GM04504 (cell line): ENCODE measurements at places on chromosomes 2 and 18.

- DNase-seq, result no peak
Measured at GRCh38 chr2:172216477-172216876, 113.8 kb upstream of the DLX2 start.

GRCh38 chr18:76584414-76585310, 89.6 kb upstream of the ZNF516 start:
- no peak for DNase-seq

DNA sequence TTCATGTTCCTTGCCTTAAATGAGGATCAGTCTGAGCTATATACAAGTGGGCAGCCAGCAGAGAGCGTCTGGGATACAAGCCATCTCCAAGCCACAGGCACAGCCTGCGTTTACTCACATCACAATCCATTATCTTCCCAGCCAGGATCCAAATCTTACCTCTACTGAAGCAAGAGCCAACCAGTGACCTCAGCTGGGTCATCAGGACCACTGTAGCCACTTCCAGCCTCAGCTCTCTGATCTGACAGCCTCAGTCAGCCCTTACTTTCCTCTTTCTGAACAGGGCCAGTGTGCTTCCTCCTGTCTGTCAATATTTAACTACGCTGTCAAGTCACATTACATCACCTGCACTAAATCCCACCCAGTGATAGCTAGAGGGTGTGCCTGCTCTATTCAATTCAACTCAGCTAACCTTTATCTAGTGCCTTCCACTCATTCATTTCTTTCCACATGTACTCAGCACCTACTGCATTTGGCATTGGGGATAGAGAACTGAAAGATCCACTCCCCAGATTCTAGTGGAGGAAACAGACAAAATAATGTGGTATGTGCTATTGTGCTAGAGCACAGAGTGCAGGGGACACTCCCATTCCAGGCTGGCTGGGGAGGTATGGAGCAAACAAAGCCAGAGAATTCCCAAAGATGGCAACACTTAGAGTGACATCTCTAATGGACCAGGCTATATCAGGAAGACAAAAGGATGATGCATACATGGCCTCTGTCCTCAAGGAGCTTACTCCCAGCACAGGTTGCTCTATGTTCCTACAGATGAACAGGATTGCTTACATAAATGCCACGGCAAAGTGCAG, 146.5 kb downstream of the NCKAP5 start:
- DNase-seq, result no peak

DNA sequence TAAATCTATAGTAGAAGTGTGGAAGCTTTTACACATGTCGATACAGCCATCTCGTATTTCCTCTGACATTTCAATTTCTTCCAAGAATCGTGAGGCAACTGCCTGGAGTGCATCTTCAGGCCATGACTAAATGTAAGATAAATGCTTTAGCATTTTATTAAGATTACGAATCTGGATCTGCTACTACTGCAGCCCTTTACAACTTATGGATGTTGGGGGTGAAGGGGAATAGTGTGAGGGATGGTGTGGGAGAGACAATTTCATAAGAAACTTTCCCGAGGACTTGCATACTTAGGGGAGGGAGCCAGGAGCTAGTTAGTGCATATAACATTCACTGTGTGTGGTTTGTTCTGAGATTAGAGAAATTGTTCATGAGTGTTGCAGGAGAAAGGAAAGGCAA, 204.8 kb downstream of the SLC39A10 start:
- no peak for DNase-seq

DNA sequence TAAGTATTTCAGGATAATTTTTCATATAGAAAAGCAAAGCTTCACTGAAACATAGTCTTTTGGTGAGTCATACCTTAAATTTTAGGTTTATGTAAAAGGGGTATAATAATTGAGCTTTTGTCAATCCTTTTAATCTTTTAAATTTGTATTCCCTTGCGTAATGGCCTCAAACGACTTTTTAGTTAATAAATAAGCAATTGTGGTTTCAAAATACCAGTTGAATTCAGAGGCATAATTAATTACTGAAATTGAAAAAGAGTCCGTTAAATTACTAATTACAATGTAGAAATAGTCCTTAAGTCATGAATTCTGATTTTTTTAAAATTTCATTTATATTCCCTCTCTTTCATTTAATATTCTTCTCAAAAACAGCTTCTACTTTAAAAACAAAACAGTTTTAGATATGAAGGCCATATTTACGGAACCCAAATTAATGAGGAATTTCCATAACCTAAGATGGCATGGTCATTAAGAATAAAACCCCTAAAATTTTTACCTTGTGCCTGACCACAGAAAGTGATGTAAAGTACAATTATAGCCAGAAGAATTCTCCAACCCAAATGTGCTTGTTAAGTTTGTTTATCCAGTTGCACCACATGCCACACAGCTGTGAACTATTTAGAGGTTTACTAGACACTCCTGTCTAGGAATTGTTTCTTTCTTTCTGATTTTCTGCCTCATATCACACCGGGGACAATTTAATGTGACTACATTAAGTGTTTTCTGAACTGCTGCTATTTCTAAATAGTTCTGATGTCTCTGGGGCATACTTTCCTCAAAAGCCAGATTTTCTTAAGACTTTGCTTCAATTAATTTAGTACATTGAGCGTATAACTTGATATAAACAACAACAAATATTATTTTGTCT, 60.7 kb upstream of the ITGA4 start:
- peak; percentile 32 for DNase-seq

DNA sequence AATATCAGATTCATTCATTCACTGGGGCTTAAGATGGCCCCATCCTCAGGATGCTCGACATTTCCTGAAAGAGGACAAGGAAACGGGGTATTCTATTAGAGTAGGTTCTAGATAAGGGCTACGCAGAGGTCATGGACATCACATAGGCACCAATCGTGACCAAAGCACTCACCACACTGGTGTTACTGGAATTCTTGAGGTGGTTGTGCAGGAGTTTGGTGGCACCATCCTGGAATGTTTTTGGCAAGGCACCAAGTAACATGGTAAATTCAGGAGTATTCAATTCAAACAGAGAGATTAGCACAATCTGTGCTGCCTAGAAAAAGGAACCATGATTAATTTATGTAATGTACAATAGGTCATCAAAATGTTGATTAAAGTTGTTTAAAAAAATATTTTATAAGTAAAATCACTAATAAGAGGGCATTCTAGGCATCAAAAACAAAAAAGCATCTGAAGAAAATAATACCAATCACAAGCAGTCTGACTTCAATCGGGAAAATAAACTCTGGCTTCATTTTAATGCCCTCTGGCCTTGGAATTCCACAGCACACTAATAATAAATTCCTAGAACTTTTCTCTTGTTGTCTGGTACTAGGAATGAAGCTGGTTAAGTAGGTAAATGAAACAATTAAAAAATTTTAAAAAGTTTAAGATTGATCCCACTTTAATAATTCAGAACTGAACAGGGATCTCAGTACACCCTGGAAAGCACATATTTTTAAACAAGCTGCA, 102.8 kb upstream of the TFCP2L1 start:
- DNase-seq, result no peak

- DNase-seq, result no peak
Measured at GRCh38 chr18:33472509-33472908, 32.0 kb upstream of the CCDC178 start.

DNA sequence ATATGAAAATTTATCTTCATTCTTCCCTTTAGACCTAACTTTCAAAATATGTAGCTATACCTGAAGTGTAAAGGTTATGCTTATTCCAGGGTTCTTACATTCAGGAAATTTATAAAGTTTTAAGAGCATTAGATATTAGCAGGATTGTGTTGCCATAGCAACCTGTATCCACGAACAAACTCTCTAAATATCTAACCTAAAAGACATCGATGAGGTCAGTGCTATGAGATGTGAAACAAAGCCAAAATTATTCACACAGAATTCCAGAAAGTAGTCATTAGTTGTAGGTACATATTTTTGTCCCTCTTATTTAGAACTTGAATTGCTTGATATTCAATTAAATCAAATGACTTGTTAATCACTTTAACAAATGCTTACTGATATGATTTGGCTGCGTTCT, 705.3 kb downstream of the SOCS6 start:
- DNase-seq, result no peak

GRCh38 chr2:169838743-169839489, 11.7 kb downstream of the UBR3 start:
- DNase-seq, result no peak

DNA sequence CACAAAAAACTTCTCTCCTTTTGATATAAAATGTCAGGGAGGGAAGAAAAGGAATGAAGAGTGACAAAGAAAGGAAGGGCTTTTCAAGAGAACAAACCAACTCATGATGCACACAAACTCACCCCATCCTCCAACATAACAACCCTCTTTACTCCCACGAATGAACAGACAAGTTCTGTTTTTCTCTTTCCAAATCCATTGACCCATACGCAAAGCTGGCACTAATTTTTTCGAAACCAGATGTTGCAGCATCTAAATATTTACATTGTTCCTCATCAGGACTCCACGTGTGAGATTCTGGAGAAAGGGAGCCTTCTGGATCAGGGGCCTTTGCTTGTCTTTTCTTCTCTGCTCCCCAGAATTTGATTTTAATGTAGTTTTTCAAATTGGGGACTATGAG, 143.3 kb upstream of the BCL2L11 start:
- no peak for DNase-seq

- no peak for DNase-seq
Measured at GRCh38 chr2:10876394-10876793, 35.3 kb upstream of the KCNF1 start.

- DNase-seq, result no peak
Measured at GRCh38 chr2:203646266-203646864, 60.1 kb upstream of the CD28 start.

GRCh38 chr18:22168360-22168921, 948 bp upstream of the GATA6 start:
- no peak for DNase-seq

DNA sequence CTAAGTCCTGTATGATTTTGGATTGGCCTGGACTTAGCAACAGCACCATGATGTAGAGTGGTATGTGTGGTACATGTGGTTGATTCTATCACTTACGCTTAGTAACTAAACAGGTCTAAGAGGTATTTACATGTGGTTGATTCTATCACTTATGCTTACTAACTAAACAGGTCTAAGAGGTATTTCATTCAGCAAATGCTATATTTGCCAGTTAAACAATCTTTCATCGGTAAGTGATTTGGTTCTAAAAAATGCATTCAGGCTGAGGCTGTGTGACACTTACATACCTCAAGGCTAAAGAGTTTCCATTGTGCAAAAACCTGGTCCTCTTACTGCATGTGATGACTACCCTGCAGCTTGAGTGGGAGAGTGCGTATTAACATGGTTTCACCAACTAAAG, 13.1 kb downstream of the EIF4E2 start:
- no peak for DNase-seq

GRCh38 chr18:63161761-63162195, 157.8 kb downstream of the BCL2 start:
- DNase-seq, result peak; percentile 43

DNA sequence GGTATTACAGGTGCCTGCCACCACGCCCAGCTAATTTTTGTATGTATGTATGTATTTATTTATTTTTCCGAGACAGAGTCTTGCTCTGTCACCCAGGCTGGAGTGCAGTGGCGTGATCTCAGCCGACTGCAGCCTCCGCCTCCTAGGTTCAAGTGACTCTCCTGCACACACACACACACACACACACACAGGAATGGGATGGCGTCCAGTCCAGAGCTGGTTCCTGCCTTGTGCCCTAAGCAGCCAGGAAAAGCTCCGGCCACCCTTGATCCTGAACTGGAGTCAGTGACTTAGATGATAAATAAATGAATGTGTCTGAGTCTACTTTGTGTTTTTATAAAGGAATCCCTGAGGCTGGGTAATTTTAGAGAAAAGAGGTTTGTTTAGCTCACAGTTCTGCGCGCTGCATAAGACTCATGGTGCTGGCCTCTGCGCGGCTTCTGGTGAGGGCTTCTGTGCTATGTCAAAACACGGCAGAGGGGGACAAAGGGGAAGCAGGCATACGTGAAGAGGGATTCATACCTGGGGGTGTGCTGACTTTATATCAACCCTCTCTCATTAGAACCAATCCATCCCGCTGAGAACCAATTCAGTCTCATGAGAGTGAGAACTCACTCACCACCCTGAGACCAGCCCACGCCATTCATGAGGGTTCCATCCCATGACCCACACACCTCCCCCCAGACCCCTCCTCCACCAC, 59.7 kb upstream of the PHLPP1 start:
- no peak for DNase-seq

- DNase-seq, result no peak
Measured at GRCh38 chr18:40685219-40685618, 1269.8 kb upstream of the PIK3C3 start.

DNA sequence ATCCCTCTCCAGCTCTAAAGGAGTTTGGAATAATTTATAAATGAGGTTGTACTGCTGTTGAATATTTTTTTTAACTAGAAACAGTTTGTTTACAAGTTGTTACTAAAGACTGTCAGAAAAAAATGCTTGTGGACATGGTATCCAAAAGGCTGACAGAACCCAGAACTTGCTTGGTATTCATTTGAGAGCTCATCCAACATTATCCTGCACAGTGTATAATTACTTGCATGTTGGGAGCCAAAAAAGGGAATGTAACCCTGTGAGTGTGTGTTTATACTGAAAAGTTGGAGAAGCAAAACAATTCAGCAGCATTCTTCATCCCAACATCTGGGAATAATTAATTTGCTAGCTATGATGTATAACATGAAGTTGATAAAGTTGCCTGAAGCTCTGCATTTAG, 42.1 kb upstream of the EHBP1 start:
- peak; percentile 96 for DNase-seq

DNA sequence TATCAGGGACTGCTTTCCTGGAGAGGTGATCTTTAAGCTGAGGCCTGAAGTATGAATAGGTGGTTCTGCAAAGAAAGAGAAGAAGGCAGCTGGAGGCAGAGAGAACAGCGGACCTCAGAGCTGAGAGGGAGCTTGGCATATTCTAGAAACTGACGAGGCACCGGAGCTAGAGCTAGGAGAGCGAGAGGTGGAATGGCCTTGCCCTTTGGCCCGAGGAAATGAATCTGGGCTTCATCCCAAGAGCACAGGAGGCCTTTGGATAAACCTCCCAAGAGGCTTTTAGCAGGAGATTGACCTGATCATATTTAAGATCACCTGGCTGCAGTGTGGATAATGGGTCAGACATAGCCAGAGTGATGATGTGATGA, 7.9 kb downstream of the DYSF start:
- DNase-seq, result no peak

DNA sequence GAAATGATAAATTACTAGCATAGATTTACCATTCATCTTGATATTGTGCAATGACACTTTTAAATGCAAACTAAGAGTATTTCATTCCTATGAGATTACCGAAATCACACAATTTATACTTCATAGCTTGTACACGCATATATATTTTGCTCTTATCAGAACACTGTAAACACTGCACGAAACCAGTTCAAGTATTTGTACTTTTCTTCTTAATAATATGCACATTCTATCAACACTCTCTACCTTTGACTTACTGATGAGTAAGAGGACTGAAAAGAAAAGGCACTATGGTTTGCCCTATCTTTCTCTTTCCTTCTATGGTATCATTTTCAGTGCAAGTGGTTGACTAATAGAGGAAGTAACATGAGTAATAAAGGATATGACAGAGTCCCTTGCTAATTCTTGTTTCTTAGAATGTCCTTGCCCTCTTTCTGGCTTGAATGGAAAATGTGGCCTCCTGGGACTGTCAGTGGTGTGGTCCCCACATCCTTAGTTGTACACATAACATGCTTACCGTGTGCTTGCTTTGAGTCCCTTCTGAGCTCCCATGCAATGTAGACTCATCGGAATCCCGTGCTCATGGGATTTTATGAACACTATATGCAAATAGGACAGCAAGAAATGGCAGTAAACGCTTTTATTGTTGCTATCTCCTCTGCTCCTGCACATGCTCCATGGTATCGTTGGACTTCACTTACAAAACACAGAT, 363.5 kb upstream of the TNP1 start:
- peak; percentile 24 for DNase-seq
